Stimulated activated naive CD8-positive, alpha-beta T cell treated with anti-CD3 and anti-CD28 coated beads, Interleukin-15, Interleukin-2, amounts not matched to agents 100 U/mL and 50 U/mL, for 24 hours (primary cell): ENCODE measurements at places on chromosomes 7 and 10.

- no peak for DNase-seq
These were observed 17.8 kb upstream of the SLC16A12 start for GRCh38 chr10:89553064-89553734.

GRCh38 chr10:52442576-52442975 is 128.5 kb downstream of the DKK1 start:
- no peak for DNase-seq

- no peak for DNase-seq
These were observed 16.4 kb upstream of the ELAPOR2 start for GRCh38 chr7:87075671-87076404.

GRCh38 chr10:124842721-124843120 is 41.1 kb downstream of the ABRAXAS2 start:
- no peak for DNase-seq

DNA sequence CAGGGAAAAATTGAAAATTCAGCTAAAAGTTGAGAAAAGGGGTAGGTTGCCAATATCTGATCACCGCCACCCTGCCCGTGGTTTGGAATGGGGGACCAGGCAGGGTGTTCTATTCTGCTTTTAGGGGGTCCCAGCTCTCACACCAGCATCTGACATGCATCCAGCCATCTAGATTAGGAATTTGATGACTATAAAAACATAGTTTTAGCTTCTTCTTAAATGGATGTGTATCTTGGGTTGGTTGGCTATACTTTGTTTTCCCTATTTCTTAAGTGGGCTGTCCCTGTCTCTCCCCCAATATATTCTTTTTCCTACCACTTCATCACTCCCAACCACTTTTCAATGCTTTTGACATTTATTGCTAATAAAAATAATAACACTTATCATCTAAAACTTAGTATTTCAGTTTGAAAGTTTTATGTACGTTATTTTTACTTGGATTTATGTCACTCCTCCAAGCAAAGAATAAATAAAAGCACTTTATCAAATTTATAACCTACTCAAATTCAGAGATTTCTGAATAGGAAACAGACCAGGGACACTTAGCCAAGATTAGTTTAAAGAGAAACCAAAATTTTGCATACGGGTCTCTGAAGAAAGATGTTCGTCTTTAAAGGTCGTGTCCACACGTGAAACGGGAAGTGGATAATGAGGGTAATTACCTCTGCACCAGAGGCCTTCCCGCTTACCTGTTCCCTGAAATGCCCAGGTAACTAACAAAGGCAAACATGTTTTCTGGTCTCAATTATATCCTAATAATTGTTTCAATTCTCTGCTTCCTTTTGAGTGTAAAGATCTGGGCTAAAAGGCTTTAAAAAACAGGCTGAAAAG is 233.2 kb upstream of the AUTS2 start:
- DNase-seq = no peak

DNA sequence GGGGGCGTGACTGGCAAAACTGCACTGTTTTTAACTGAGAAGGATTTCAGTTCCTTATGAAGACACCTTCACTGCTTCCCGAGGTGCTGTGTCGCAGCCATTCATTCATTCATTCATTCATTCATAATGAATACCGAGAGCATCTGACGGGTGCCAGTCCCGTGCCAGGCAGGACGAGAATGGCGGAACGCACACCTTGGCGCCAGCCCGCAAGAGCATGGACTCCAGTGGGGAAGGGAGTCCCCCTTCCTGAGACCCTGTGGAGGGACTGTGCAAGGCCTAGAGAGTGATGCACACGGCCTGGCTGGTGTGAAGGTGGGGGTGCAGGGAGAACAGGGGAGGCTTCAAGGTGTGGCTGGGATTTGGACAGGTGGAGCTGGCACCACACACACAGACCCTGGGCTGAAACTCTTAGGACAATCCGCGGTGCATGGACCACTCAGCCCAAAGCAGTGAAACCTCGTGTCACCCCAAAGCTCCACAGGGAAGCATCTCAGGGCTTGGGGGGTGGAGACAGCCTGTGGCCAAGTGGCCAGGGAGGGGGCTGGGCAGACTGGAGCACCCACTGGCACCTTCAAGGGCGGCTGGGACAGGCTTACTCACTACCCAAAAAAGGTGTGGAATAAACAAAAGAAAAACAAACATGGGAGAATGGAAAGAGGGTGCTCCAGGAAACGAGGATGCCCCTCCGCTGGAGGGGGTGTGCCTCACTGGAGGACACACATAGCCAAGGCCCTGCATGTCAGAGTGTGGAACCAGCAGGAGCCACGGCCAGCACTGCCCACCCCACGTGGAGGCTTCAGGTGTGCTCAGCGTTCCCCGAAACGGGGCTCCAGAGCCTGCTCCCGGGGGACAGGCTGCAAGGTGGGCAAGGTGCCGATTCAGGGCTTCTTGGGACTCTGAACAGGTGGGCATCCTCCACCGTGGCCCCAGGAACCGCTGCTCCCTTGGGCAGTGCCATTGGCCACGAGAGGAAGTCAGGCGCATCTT is 37.7 kb downstream of the EBF3 start:
- DNase-seq = no peak

DNA sequence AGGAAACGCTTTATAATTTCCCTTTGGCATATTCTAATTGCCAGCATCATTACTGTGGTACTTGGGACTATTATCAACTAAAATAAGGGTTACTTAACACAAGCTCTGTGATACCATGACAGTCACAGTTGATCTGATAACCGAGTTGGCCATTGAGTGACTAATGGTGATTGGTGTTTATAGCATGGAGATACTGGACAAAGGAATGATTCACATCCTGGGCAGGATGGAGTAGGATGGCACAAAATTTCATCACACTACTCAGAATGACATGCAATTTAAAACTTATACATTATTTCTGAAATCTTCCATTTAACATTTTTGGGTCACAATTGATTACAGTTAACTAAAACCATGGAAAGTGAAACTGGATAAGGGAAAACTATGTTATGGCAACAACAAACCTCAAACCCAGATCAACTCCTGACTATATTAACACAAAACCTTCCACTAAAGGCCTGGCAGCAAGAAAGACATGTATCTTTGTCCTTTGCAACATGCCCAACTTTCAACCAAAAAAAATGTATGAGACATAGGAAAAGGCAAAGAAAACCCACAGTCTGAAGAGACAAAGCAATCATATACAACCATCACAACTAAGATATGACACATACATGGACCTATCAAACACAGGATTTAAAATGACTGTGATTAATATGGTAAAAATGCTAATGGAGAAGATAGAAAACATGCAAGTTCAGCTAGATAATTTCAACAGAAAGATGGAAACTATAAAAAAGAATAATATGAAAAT is 208.5 kb upstream of the NRP1 start:
- no peak for DNase-seq

DNA sequence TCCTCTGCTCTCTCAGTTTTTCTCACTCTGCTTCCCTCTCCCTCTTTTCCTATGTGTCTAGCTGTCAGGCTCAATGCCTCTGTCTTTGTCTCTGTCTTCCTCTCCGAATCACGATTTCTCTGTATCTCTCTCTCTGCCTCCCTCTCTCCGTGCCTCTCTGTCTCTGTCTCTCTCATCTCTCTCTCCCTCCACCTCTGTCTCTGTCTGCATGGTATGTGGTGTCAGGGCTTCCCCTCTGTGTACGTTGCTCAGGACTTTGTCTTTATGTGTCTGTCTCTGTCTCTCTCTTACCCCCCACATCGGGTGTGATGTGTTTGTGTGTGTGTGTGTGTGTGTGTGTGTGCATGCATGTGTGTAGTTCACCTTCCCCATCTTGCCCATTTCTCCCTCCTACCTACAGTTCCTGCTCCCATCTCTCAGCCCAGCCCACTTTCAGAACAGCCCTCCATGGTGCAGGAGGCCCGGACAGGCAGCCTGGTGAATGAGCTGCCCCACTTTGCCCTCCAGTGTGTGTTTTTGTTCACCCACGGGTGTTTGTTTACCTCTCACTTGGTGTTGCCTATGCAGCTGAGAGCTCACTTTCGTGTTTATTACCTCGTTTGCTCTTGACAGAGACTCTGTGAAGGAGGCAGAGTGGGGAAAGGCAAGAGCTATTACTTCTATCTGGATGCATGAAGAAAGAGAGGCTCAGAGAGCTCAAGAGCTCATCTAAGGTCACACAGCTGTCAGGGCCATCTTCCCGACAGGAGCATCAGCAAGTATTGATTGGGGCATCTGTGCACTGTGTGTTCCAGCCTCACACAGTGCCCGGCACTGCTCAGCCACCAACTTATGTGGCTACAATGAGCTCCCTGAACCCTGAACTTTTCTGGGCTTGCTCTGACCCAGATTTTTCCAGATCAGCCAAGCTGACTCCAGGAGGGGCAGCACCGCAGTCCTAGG is 163.5 kb upstream of the ZMIZ1 start:
- no peak for DNase-seq

GRCh38 chr7:7425321-7425720 is 110.4 kb downstream of the COL28A1 start:
- no peak for DNase-seq

DNA sequence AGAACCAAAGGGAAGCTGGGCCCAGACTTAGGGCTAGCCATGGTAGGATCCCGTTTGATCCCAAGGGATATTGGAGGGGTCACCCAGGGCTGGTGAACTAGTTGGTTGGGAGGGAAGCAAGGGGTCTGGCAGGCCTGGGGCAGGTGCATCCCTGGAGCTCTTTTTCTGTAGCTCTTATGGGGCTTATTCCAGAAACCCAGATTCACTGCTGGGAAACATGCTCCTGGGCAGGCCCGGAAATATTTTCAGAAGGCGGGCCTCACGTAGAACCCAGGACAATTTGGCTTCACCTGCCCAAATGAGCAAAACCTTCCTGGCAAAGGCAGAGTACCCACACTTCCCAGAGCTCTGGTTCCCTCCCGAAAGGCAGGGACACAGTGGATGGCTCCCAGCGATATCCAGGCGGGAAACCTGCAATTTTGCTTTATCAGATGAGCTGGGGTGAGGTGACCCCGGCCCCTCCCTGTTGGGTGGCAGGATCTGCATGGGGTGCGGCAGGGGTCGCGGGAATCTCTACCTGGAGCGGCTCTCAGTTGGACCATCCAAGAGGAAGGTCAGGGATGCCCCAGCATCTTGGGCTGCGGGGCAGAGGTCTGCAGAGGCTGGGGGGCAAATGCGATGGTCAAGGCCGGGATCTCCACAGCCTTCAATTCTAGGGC is 533.9 kb downstream of the TCERG1L start:
- no peak for DNase-seq

DNA sequence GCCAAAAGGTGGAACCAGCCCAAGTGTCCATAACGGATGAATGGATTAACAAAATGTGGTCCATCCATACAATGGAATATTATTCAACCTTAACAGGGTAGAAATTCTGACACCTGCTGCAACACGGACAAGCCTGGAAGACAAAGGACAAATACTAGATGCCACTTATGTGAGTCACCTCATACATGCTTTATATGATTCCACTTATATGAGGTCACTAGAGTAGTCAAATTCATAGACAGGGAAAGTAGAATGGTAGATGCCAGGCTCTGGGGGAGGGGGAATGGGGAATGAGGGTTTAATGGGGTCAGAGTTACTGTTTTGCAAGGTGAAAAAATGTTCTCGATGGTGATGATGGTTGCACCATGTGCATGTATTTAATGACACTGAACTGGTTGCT is 34.0 kb upstream of the CYTH3 start:
- no peak for DNase-seq

DNA sequence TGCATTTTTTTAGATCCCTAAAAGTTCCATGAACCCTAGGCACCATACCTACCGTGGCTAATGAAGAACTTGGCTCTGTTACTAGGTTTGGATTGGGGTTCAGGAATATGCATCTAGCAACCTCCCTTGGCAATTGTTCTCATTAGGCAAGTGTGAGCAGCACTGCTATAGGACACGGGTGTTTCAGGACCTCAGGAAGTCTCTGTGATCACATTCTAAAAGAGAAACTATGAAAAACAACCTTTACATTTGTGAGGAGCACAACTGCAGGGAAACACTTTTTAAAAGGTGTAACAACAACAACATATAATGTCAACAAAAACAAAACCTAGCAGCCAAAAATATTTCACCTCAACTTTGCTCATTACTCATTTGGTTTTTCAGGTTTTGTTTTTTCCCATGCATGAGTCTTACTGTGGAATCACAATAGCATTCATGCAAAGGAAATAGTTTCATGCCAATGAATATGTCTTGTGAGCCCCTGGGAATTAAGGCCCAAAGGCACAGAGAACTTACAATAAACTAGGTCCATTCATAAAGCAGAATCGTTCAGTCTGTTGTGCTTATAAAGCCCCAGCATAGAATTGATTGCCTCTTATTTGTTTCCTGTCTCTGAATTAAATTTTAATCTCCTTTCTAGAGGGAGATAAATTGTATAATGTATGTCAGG is 255.7 kb upstream of the DGKB start:
- no peak for DNase-seq

GRCh38 chr7:2860627-2861133 is 16.6 kb upstream of the GNA12 start:
- no peak for DNase-seq

DNA sequence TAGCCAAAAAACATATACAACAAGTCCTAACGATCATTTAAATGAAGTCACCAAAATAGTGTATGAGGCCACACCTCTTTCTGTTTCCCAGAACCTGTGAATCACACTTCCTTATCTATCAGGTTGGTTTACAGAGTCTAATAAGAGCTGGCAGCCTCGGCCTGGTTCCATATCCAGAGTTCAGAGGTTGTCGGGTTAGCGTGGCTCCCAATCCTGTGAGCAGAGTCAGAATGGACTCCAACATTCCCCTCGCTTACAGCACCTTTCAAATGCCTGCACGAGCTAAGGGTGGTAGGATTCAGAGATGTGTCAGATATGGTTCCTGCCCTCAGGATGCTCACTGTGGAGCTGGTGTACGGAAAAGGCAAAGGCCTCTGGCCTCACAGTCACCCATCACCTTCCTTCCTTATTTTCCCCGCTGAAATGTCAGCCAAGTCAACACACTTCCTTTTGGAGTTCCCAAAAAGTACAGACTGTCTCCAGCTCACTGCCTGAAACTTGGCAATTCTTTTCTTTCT is 6.0 kb downstream of the IL15RA start:
- DNase-seq = no peak

GRCh38 chr10:49761201-49761788 is 828 bp downstream of the OGDHL start:
- DNase-seq = no peak

- no peak for DNase-seq
These were observed 61.8 kb downstream of the ADD3 start for GRCh38 chr10:110069502-110069982.

GRCh38 chr7:42049761-42050160 is 187.2 kb downstream of the GLI3 start:
- no peak for DNase-seq
